Sigmoid colon (tissue), 7 donors: ENCODE measurements at places on chromosomes 11 and 22.

GRCh38 chr11:993632-994167, 42.8 kb downstream of the MUC6 start:
- DNase-seq: no peak

DNA sequence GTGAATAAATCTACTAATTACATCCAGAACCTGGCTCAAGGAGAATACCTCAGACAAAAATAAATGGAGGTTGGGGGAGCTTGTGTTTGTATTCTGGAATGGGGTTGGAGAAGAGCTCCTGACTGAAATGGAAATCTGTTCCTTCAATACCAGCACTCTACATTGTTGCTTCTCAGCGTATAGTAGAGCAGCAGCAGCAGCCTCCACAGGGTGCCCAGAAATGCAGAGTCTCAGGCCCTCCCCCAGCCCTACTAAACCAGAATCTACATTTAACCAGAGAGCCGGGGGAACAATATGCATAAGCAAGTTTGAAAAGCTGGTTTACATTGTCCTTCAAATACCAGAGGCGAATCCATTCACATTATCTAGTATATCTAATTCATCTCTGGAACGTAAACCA, 474.8 kb downstream of the NTM start:
- DNase-seq: no peak

- no peak for DNase-seq
These were observed 15.8 kb downstream of the CDKN1C start for GRCh38 chr11:2869561-2870427.

DNA sequence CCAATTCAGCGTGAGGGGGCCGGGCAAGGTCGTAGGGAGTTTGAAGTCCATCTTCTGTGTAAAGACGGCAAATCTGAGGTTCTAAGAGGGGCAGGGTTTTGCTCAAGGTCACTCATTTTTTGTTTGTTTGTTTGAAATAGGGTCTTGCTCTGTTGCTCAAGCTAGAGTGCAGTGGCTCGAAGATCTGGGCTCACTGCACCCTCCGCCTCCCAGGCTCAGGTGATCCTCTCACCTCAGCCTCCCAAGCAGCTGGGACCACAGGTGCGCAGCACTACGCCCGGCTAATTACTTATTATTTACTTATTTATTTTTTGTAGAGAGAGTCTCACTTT, 355 bp upstream of the AP1B1 start:
- no peak for DNase-seq
